Renal cortical epithelial cell (primary cell): ENCODE measurements at places on chromosomes 2 and 18. TPM values are rescaled to one million over a fixed set of nuclear protein-coding genes. Genes with fewer than 3 reads are reported as not detected.

Gene MYO3B
- 1.4 and 10.6 TPM in 2 replicates for total RNA-seq

Gene LAMA3
- total RNA-seq, result 70.9 and 246 TPM in 2 replicates

Gene ATP6V1C2
- under 0.01 and 0.05 TPM in 2 replicates for total RNA-seq

Gene EPC2
- 11.1 and 37.9 TPM in 2 replicates for total RNA-seq

Gene STON1
- total RNA-seq, result 1.0 and 6.8 TPM in 2 replicates

Gene LOXL3
- 1.0 and 1.1 TPM in 2 replicates for total RNA-seq

Gene LRATD1
- total RNA-seq, result 13.4 and 17.7 TPM in 2 replicates

Gene SNTG2
- total RNA-seq, result 0.15 TPM in 1 of 2 replicates, not detected in the other

Gene ATP6V1B1
- total RNA-seq, result 0.89 TPM in 1 of 2 replicates, not detected in the other

Gene PLB1
- total RNA-seq, result 1.2 and 2.1 TPM in 2 replicates

Gene CDK5R2
- 0.10 TPM in 1 of 2 replicates, not detected in the other for total RNA-seq

Gene ADAM17
- total RNA-seq, result 67.6 and 71.5 TPM in 2 replicates

Gene FBXO41
- 3.6 and 6.3 TPM in 2 replicates for total RNA-seq

Gene CAPN13
- 0.17 and 1.8 TPM in 2 replicates for total RNA-seq

Gene HOXD13
- not detected in 2 replicates for total RNA-seq

Gene KATNAL2
- 0.52 and 10.3 TPM in 2 replicates for total RNA-seq

Gene LIMS3
- 7.5 TPM in 1 of 2 replicates, not detected in the other for total RNA-seq

Gene SCN9A
- 1.0 and 2.8 TPM in 2 replicates for total RNA-seq

Gene MPV17
- 30.0 and 42.6 TPM in 2 replicates for total RNA-seq

Gene EFR3B
- 0.35 and 0.40 TPM in 2 replicates for total RNA-seq
